ENCODE measurements at places on chromosomes 5 and 9. TPM values are rescaled to one million over a fixed set of nuclear protein-coding genes. Genes with fewer than 3 reads are reported as not detected.

LVRN gene
- polyA plus RNA-seq, result 18.7 TPM

NEURL1B gene
- 3.7 TPM for polyA plus RNA-seq

SCAI gene
- polyA plus RNA-seq, result 0.79 TPM

FOXD4L5 gene
- 0.11 TPM for polyA plus RNA-seq

ADAMTS16 gene
- polyA plus RNA-seq, result 0.61 TPM

NCS1 gene
- polyA plus RNA-seq, result 1.3 TPM

KIF12 gene
- polyA plus RNA-seq, result 1.0 TPM

STPG3 gene
- polyA plus RNA-seq, result 0.16 TPM

CAVIN4 gene
- 0.45 TPM for polyA plus RNA-seq

CER1 gene
- not detected for polyA plus RNA-seq

EDIL3 gene
- polyA plus RNA-seq, result 1.6 TPM

KCNV2 gene
- polyA plus RNA-seq, result not detected

SMIM33 gene
- not detected for polyA plus RNA-seq

CDH6 gene
- polyA plus RNA-seq, result 0.23 TPM

SPINK1 gene
- polyA plus RNA-seq, result 21.3 TPM

All from adipose tissue (tissue), 3 donors.